ENCODE measurements at places on chromosomes 7 and 10. TPM values are rescaled to one million over a fixed set of nuclear protein-coding genes. Genes with fewer than 3 reads are reported as not detected.

Gene CXCL12
- 206 TPM for total RNA-seq

GRCh38 chr7:39825401-39825980, 124.6 kb upstream of the CDK13 start:
- no peak for DNase-seq

- DNase-seq, result no peak
Observed at GRCh38 chr7:27141923-27142579, 1.4 kb downstream of the HOXA5 start.

- no peak for DNase-seq
Observed at GRCh38 chr7:2689343-2689847, 1.4 kb downstream of the AMZ1 start.
